ENCODE measurements at places on chromosomes 11 and 22.

- DNase-seq = peak; percentile 28
These were observed 560.8 kb downstream of the BRD1 start for GRCh38 chr22:49266561-49267519.

DNA sequence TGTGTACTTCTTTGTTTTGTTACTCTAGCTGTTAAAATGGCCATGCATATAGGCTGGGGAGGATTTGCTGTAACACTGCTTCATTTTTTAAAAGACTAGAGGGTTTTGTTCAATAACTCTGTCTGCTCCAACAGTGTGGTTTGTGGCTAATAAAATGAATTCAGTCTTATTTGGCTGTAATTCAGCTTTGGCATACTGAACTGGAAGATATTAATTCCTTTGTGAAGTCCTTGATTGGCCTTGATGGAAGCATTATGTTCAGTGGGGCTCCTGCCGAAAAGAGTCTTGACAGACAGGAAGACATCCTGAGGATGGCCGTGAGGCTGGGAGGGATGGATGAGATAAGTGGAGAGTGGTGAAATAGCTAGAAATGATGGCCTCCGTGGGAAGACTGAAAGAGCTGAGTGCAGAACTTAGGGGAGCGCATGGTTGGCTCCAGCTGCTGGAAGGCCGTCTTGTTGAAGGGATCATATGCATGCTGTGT, 44.8 kb upstream of the MYO18B start:
- no peak for DNase-seq

GRCh38 chr11:114317787-114318137, 21.6 kb downstream of the NNMT start:
- peak; percentile 65 for DNase-seq

GRCh38 chr22:36612458-36612857, 83.5 kb upstream of the EIF3D start:
- DNase-seq = no peak

DNA sequence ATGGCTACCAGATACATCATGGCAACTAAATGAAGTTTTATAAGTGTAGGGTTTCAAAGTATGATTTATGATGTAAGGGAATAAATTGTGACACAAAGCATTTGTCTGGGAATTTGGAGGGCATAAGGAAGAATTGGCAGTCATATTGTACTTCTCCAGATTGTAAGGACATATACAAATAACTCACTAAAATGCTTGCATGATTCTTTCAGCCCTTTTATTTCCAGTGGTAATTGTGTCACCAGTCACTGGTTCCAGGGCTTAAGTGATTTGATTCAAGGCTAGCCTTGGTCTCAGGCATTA, 299.4 kb upstream of the ANO5 start:
- DNase-seq = no peak

GRCh38 chr22:50008151-50009040, 4.2 kb downstream of the IL17REL start:
- no peak for DNase-seq

DNA sequence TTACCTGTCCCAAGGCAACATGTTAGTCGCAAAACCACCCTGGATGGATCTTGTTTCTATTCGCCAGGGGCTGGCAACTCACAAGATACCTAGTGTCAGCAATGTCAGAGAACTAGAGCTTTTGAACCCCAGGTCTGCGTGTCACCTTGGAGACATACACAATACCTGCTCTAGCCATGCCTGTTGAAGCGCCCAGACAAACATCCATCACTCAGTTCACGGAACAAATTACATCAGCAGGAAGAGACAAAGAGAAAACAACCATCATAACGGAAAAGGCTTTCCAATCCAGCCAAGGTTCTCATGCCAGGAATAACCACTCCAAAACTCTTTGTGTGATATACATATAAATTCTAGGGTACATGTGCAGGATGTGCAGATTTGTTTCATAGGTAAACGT, 2.2 kb downstream of the CD59 start:
- no peak for DNase-seq

DNA sequence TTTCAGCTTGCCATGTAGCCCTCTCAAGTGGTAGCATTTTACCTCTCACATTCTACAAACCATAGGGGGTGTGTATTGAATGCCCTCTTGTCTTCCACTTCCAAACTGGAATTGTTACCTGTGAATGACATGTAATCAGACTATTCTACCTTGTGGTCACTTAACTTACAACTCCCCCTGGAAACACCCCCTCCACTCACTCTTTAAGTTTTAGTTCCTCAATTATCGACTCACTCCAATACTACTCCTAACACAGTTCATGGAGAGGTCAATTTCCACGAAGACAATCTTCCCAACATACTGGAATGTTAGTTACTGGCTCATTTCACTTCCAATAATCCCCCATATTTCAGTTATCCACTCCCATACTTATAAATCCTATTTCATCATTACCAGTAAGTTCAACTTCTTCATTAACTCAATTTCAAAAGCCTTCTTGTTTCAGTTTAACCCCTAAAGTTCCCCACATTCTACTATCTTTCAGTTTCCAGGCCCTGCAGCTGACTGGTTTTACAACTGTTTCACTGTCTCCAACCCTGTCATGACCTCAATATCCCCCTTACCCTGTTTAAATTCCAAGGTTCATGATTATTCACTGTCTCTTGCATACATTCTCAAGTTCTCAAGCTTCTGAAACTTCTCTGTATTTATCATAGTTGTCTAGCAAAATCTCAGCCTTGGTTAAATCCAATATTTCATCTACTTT, 92.5 kb downstream of the C11orf87 start:
- no peak for DNase-seq

GRCh38 chr22:40534379-40535188, 101.9 kb downstream of the MRTFA start:
- DNase-seq = no peak

DNA sequence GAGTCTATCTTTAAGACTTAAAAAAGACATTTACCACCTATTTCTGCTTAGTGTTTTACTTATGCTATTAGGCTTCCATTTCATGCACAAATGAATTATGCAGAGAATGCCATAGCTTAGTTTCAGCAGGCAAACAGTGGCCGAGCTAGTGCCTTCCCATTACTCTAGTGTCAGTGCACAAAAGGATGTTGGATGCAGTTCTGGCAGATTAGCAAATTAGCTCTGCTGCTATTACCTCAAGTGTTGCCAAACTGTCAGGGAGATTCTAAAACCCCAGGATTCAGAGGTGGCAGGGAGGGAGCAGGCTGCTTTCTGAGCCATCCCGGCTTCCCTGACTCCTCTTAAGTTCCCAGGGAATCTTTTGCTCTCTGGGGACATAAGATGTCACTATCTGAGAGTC, 209.4 kb upstream of the NCAM1 start:
- no peak for DNase-seq

GRCh38 chr11:46489656-46490560, 98.3 kb upstream of the CHRM4 start:
- peak; percentile 43 for DNase-seq

GRCh38 chr11:35111161-35112055, 27.6 kb upstream of the CD44 start:
- no peak for DNase-seq

DNA sequence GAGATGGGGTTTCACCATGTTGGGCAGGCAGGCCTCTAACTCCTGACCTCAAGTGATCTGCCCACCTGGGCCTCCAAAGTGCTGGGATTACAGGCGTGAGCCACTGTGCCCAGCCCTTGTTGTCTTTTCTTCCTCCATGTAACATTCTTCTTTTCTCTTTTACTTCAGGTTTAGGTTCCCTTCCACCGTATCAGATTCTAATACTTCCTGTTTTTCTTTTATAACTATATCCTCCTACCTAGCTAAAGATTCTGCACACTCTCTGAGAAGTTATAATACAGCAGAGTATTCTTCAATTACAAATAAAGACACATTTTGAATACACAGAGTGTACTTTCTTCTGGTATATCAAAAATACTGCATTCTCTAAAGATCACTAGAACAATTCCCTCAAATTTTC, 33.2 kb upstream of the GAB2 start:
- no peak for DNase-seq

DNA sequence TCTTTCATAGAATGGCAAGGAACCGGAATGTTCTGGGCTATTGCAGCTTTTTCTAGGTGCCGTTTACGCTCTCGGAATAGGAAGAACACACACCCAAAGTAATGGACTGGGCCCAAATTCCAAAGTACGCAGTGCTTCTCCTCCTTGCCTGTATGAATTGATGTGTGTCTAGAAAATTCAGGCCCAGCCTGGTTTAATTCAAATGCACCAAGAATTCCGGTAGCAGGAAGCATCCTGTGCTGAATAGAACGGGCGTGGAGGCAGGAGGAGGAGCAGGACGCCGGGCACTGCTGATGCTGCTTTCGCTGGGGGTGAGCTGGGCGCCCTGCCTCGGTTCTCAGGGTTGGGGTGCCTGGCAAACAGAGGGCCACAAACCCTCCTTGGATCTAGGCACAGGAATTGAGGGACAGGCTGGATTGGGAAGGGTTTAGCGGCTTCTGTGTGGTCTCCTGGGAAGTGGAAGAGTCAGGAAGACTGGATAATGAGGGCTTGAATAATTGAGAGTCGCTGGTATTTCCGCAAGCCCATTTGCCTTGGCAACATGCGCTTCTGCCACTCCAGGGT, 2.0 kb downstream of the PARVB start:
- DNase-seq = no peak

DNA sequence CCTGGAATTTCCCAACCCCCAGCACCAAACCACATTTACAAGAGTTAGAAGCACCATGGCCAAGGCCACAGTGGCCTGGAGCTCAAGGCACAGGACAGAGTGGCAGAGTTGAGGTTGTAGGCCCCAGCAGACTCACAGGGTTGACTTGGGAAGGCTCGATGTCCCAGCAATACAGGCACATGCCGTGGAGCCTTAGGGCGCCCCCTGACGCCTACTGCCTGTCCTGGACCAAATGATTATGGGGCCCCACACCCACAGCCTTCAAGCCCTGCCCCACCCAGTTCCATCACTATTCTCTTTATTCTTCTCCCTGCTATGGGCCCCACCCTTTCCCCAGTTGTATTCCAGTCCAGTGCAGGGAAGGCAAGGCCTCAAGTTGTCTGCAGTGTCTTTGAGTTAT, at the start of gene CCDC179:
CCDC179 (minus strand) TSS at position 234 of the 400 bp plus-strand sequence; CDS start at position 181, 53 bp downstream.
- DNase-seq = peak; percentile 11

GRCh38 chr11:92484570-92484969, 260.0 kb downstream of the FAT3 start:
- no peak for DNase-seq

DNA sequence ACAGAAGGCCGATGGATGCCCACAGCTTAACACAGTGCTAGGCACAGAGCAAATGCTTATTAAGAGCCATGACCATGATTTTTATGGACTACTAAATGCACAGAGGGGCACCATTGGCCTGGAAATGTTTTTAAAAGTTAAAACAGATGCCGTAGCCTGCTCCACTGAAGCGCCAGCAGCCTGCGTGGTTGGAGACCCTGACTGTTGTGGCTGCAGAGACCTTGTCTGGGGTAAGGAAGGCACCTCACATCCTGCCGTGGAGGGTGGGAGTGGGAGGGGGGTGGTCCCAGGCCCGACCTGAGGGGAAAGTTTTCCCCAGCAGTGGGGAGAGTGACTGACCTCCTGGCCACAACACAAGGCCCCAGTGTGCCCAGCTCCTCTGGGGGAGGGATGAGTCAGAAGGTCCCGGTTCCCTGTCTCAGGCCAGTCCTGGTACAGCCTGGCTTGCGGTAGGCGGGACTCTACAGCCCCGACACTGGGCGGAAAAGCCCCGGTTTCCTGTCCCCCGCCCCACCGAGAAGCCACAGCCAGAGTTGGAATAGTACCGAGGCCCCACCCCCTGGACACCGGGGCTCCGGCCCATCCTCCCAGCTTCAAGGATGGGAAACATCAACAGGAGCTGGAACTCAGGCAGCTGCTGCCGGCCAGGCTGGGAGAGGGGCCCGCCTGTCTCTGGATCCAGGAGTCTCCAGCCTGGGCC, 7.0 kb downstream of the CHST1 start:
- peak; percentile 80 for DNase-seq

- no peak for DNase-seq
These were observed 104.7 kb downstream of the ETS1 start for GRCh38 chr11:128482512-128483191.
